ENCODE measurements at places on chromosomes 4 and X.

- DNase-seq, result no peak
These were observed 192.5 kb upstream of the CLNK start for GRCh38 chr4:10877076-10877475.

DNA sequence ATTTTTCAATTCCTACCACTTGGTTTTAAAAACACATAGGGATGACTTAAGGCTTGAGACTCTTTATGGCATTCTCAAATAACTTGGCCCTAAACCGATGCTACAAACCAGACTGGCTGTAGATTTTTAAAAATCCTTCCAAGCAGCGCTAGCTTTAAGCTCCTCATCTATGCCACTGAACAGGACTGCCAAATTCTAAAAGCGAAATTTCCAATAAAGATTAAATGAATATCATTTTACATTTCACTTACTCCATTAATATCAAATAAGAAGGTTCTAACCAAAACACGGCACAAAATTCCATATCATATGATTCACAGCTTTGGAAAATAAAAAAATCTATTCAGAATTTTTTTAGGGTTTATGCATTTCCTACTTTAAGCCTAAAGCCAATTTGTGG lies 134.2 kb downstream of the FANCB start:
- DNase-seq, result no peak

DNA sequence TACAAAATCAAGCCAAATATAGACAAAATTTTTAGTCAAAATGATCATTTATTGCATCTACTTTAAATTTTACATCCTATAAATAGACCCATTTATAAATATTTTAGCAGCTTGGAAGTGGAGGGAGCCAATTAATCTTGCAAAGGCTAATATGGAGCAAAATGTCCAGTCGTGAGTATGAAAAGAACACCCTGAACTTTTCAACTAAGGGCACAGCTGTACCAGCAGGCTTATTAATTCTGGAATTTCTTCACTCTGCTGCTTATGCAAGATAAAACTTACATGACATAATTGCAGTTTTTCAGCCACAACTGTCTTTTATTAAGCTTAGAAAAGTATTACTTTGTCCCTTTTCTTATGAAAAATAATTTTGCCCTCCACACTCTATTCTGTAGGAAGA lies 22.9 kb upstream of the USP53 start:
- DNase-seq, result no peak

DNA sequence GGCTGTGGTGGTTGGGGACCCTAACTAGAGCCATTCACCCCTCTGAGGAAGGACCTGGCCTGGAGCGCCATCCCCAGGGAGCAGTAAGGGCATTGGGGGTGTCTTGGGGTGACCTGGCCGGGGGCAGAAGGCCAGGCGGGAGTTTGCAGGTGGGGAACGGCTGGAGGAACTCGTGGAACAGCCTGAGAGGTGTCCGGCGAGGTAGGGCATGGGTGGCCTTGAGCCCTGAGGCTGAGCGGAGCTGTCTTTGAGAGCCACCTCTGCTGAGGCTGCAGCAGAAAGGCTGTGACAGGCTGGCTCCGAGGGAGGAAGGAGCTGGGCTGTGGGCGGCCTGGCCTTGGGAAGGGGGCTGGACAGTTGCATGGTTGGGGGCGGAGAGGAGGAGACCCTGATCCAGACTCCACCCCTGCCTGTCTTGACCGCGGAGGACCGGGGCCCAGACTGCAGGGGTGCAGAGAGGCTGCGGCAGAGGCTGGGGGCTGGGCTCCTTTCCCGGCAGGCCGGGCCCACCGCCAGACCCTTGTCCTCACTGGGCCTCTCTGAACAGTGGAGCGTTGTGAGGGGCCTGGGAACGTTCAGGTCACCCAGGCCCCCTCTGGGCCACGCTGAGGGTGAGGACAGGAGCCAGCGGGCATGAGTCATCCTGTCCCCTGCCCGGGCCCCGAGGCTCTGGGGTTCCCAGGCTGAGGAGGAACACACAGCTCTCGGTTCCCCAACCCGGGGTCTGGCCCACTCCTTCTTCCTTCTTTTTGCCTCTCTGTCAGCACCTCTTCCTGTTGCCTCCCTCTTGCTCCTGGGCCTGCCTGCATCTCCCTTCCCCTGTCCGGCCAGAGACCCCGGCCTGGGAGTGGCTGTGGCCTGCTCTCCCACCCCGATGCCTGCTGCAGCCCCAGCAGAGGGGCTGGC lies 8.1 kb downstream of the SH3BP2 start:
- DNase-seq, result no peak

DNA sequence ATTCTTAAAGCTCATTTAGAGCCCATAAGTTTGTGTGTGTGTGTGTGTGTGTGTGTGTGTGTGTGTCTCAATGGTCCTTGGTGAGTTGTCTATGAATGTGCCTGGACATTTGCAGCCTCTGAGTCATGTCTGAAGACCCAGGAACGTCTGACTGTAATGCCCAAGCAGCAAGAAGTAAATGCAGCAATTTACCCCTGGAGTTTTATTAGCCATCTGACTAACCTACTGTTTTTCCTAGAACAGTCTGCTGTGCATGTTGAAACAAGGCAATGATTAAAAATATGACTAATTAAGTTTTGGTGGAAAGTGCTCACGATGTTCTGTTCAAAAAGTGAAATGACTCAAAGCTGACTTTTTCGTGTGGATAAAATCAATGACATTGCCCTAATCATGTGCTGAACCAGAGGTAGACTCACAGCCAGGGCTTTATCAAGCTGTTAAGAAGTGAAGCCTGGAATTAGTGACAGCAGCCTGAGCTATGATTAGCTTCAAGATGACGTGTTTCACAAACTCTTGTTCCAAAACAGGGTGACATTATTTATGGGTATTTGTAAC lies 201.6 kb downstream of the CPE start:
- no peak for DNase-seq

- no peak for DNase-seq
These were observed 9.2 kb upstream of the ANXA3 start for GRCh38 chr4:78542373-78542772.

DNA sequence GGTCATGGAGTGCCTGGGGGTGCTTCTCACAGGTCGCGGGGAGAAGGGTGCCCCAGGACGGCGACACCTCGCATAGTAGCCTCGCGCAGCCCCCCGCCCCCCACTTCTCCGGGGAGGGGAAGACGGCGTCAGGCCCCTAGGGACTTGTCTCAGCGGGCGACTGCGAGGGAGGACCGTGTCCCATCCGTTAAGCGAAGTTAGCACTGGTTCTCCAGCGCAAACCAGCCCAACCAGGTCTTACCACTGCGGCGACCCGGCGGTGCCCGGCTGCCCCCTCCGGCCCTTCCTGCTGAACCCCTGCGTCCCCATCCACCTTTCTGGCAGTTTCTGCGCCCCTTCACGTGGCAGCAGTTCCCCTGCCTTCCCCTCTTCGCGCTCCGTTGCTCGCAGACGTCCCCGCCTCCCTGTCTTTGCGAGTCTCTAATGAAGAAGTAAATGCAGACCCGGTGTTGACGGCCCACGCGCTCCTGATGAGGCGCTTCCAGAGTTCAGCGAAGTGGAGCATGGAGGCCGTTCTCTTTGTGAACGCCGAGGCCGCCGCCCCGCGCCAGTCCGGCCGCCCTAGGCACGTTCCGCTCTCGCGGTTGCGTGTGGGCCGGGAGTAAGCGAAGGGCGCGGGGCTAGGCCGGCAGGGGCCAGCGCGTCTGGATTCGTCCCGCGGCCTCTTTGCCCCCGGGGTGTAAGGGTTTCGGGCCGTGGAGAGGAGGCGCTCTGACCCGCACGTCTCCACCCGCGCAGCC lies 3.0 kb downstream of the SLIT2 start:
- DNase-seq, result no peak

DNA sequence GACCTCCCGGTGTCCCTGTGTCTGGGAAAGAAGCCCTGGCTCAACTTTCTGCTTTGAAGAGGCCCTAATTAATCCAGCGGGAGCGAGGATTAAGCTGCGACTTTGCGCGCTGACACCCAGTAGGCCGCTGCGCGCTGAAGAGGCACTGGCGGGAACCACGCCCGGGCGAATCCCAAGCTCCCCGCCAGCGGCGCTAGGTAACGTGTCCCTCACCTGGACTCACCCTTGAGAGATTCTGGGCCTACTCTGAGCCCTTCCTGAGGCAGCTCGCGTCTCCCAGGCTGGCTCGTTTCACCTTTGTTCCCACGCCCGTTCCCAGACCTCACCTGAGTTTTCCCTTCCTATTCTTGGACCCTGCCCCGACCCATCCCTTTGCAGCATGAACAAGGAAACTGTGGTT lies 616 bp upstream of the KLHL34 start:
- no peak for DNase-seq

GRCh38 chrX:9312922-9313867 lies 151.7 kb upstream of the TBL1X start:
- peak; percentile 65 for DNase-seq

DNA sequence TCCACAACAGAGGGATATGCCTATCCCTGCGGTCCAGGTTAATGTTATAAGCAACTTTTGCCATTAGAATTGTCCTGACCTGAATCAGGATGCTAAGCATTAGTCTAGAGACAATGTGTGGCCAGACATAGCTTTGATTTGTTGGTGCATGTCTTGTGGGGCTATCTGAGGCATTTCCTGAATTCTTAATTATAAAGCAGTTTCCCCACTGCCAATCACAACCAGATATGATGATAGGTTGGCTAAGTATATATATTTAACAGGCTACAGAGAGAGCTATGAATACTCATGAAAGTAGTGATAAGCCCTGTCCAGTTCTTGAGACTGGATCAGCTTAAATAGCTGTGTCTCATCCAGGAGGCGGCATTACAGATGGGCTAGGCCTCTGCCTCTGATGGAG lies 37.8 kb upstream of the ZNF81 start:
- no peak for DNase-seq

GRCh38 chrX:151679798-151680402 lies 15.4 kb upstream of the PRRG3 start:
- no peak for DNase-seq

GRCh38 chrX:108699368-108699767 lies 37.0 kb downstream of the IRS4 start:
- no peak for DNase-seq

GRCh38 chr4:104964410-104965175 lies 182.1 kb upstream of the TET2 start:
- DNase-seq, result no peak

DNA sequence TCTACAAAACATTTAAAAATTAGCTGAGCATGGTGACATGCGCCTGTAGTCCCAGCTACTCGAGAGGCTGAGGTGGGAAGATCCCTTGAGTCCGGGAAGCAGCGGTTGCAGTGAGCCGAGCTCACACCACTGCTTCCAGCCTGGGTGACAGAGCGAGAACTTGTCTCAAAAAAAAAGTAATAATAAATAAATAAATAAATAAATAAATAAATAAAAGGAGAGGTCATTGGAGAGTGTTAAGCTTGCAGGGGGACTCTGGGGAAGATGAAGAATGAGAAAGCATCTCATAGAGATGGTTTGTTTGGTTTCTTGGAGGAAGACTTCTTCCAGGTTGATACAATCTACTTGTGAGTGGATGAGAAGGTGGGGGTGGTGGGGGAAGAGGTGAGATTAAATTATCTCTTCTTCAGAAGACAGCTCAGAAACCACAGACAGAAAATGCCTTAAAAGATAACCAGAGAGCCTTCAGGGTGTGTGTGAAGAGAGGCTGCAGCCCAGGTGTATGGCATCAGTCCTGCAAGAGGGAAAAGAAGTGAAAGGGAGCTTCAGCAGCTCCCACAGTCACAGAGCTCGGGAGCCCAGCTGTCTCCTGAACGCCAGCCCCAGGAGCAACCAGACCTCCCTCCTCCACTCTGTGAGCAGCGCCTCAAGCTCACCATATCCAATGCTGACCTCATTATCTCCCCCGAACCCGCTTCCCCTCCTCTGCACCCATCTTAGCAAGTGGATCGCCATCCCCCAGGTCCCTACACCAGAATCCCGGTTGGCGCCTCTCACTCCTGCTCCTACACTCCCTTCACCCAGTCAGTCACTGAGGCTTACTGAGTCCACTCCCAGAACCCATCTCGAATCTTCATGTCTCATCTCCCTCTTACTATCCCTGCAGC lies 48.2 kb downstream of the RBM47 start:
- DNase-seq, result no peak

- DNase-seq, result no peak
These were observed 70.3 kb downstream of the SHOX start for GRCh38 chrX:700936-701335.

GRCh38 chr4:183860731-183861130 lies 44.4 kb upstream of the STOX2 start:
- DNase-seq, result no peak

GRCh38 chrX:10582215-10582733 lies 38.1 kb downstream of the MID1 start:
- no peak for DNase-seq

GRCh38 chr4:140070973-140071372 lies 83.0 kb downstream of the MAML3 start:
- DNase-seq, result no peak

DNA sequence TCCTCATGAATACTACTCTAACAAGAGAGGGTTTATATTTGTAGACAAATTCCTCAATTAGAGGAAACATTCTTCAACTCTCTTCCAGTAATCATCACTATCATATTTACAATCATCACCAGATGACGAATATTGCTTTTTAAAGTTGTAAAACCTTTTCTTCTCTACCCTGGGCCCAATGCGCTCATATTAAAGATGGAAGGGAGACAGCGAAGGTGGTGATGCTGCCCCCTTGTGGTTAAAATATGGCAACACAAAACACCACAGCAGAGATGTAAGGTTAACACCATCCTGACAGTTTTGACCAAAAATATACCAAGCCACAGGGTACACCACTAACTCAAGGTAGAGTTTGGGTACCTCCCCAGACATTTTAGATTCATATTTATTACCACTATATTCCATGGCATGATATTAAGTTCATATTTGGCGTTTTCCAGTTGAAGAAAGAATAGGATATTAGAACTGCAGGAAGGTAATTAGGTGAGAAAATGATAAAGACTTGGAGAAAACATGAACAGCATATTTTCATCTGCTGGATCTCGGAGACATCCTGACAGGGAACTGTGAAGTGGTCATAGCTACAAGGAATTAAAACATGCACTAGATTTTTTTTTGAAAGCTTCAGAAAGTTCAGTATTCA lies 72.8 kb downstream of the SLC9A7 start:
- DNase-seq, result peak; percentile 16

DNA sequence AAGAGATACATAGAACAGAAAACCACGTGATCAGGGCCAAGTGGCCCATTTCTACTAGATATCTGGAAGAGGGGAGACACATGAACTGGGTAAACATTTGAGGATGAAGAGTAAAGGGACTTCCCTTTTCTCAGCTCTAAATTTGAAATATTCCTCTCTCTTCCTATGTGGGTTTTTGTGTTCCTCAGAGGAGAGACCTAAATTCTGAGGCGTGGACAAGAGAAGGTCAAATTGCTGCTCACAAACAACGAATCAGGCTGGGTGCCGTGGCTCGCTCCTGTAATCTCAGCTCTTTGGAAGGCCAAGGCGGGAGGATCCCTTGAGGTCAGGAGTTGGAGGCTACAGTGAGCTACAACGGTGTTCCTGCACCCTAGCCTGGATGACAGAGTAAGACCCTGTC lies 216.0 kb downstream of the PTTG2 start:
- DNase-seq, result no peak

DNA sequence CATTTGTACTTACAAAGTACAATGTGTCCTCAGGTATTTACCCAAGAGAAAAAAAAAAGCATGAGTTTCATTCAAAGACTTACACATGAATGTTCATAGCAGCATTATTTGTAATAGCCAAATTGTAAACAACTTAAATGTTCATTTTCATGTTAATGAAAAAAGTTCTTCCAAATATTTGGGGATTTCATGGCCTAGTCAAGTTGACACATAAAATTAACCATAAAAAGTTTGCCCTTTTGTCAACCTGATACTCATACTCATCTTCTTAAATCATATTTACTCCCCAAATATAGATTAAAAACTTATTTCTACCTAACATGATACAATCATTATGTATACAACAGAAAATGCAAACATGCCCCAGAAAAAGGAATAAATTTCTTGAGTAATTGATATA lies 112.5 kb upstream of the EMCN start:
- DNase-seq, result no peak
